ENCODE measurements at places on chromosomes 3 and 15.

DNA sequence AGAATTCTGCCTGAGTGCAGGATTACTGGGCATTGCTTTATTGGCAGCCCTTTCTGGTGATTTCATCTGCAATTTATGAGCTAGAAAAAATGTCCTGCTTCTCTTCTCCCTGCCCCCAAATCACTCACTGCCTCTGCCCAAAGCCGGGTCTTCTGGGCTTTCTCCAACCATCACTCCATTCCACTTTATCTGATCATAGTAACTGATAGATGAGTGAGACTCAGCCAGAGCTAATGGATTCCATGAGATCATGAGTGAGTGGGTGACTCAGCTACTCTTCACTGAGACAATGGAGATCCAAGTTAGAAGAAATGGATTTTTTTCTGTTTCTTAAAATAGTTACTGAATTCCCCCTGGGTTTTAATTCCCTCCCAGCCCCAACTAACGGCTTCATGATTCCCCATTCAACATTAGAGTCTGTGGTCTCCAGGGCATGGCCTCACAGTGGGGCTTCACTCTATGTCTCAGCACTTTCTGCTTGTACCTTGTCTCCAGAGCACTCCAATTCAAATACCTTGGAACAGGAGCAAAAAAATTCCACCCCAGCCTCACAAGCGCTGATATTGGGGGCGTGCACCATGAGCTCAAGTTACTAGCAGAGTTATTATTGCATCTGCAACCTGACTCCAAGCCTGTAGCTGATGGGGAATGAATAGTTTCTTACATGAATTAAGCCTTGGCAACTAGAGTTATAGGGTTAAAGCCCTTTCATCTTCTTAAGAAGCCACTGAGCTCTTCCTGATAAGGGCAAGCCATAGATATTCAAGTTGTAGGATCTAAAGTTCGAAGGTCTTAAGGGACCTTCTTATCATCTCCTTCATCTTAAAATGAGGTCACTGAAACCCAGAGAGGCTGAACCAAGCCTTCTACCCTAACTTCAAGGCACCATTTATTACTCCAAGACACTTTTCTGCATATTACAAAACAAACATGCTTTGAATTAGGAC, 85.9 kb downstream of the AGBL1 start:
- DNase-seq = no peak

- no peak for DNase-seq
These were observed 15.0 kb downstream of the STIMATE start for GRCh38 chr3:52882377-52882776.

- DNase-seq = no peak
These were observed 31.2 kb downstream of the SLC22A14 start for GRCh38 chr3:38313263-38313662.

- peak; percentile 81 for DNase-seq
These were observed 612 bp downstream of the APPL1 start for GRCh38 chr3:57227930-57228751.

- peak; percentile 74 for DNase-seq
These were observed 118.7 kb downstream of the RPL22L1 start for GRCh38 chr3:170751083-170751898.

GRCh38 chr3:195813916-195814640, 2.3 kb upstream of the MUC4 start:
- no peak for DNase-seq

DNA sequence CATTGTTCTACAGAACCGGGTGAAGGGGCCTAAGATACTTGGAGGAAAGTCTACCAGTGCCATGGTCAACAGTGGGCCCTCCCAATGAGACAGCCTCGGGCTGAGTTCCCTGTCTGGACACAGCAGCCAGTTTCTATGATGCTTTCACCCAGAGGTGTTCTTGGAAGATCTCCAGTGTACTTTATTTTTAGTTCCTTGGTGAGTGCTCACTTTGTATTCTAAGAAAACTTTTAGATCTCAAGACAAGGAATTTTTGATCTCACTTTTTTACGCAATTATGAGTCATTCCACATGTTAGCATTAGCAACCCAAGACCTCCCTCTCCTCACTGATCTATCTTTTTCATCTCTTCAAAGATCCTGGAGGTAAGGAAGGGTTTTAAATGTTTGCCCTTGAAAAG, 287.7 kb downstream of the RORA start:
- no peak for DNase-seq
